Dorsolateral prefrontal cortex (tissue), 122 donors: ENCODE measurements at places on chromosomes 7 and 10.

DNA sequence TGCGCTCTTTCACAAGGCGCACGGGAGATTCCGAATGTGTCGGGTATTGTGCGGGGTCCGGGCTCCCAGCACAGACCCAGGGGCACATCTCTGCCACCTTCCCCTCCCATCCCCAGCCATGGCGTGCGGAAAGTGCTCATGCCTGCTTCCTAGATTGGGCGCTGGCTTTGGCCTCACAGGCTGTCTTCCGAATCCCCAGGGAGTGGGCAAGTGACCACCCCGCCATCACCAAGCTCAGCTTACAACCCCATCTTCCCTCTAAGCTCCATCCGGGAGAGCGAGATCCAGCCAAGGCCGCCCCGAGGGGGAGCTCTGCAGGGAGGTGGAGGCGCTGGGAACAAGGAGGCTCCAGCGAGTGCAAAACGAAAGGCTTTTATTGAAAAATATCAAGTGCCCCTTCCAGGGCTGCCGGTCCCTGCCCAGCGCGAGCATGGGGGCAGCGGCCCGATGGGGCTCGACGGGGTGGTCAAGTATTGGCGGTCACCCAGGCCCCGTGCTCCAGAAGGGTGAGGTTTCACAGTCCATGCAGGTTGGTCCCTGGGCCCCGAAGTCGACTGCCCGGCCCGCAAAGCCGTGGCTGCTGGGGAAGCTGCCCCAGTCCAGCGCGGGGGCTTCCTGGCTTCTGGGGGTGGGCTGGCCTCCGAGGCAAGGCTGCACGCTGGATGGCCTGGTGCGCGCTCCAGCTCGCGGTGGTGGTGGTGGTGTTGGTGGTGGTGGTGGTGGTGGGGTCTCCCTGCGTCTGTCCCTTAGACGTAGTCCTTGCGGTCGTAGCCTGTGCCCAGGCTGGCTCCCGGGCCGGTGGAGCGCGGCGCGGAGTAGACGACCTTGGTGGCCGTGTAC, 1.2 kb downstream of the CLDN3 start:
- no peak for DNase-seq

- DNase-seq, result no peak
Measured at GRCh38 chr7:7256731-7257274, 74.5 kb downstream of the C1GALT1 start.

DNA sequence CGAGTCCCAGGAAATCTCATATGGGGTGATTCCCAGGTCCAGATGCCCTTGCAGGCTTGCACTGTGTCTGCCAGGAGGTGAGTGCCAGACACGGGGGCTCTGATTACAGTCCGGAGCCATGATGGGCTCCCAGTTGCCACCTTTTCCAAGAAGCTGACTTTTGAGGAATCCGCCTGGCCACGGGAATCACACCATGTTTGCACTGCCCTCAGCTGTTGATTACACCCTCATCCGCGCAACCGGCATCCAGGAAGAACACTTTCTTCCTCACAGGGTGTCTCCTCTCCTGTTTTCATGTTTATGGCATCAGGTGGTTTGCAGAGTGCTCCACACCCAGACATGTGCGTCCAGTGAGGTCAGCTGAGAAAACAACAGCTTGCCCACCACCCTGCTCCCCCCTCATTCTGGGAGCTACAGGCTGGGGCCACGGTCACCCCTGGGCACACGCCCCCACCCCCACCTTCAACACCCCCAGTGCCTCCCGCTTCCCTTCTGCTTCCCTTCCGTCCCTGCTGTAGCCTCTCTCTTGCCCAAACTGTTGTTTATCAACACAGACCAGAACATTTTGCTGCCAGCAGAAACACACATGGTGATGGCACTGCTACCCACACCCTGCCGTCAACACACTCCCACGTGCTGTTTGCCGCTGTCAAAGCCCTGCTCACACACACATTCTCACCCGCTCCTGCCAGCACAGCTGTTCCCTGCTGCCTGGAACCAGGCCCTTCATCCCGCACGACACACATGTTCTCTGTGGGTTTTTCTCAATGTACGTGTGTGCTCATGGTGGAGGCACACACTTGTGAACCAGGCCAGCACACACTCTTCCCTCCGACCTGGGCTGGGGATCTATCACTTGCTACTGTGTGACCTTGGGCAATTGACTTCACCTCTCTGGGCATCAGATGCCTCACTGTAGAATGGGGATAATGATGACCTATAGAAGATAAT, 35.8 kb downstream of the DDIT4 start:
- DNase-seq, result peak; percentile 74

DNA sequence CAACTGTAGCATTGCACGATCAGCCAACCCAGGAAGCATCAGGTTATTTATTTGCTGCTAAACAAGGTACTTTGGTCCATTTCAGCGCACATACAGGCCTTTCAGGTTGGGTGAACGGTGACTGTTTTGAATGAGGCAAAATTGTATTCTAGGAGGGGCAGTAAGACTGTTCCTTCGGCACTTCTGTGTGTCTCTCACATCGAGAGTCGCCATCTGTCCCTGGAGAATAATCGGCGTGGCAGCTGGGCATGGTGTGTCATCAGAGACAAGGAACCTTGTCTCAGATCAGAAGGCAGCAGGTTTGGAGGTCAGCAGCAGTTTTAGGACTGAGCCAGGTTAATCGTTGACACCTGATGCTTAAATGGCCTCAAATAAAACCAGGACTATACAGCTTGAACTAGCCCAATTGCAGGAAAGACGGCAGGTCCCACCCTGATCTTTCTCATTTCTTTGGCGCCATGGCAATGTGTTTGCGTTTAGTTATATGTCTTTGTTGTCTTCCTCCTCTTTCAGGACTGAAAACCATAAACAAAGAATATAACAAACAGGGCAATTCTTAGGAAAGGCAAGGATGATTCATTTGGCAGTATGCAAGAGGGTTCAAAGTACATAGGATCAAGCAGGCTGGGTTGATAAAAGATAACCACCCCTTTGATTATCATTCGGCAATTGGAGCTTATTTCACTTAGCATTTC, 92.0 kb upstream of the PRR15 start:
- no peak for DNase-seq

DNA sequence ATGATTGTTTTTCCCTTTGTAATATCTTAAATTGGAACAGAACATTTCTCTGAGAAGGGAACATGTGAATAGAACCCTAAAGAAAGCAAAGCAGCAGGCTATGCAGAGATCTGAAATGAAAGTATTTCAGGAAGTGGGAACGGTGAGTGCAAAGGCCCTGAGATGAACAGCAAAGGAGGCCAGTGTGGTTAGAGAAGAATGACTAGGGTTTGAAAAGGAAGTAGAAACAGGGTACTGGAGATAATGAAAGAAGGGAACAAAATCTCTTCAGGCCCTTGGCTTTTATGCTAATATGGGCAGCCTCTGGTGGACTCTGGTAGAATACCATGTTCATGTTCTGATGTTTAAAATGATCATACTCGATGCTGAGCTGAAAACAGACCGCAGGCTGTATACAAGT, 22.2 kb downstream of the ARHGAP21 start:
- DNase-seq, result no peak

DNA sequence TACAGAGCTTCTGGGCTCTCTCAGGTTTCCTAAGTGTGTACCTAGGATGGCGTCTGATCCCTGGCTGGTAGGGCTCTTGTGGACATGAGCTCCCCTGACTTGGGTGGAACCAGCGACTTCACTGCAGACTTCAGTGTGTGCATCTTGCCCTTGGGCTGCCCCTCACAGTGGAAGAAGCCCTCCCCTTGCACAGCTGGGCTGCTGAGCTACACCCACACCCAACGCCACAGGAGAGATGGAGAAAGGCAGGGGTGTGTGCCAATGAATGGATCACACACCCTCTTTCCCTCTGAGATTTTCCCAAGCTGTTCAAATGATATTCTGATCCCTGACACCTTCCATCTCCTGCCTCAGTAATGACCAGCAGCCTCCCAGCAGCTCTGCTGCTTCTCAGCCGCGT, 296.7 kb downstream of the GFRA1 start:
- no peak for DNase-seq

DNA sequence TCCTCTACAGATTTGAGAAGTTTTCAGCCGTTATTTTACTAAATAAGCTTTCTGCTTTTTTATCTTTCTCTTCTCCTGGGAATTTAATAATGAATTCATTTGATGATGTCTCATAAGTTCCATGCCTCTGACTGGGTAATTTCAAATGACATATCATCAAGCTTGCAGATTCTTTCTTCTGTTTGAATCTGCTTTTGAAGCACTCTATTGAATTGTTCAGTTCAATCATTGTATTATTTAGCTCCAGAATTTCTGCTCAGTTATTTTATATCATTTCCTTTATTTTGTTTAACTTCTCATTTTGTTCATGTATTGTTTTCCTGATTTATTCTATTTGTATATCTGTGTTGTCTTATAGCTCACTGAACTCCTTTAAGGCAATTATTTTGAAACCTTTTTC, 196.9 kb upstream of the CNTNAP2 start:
- no peak for DNase-seq

DNA sequence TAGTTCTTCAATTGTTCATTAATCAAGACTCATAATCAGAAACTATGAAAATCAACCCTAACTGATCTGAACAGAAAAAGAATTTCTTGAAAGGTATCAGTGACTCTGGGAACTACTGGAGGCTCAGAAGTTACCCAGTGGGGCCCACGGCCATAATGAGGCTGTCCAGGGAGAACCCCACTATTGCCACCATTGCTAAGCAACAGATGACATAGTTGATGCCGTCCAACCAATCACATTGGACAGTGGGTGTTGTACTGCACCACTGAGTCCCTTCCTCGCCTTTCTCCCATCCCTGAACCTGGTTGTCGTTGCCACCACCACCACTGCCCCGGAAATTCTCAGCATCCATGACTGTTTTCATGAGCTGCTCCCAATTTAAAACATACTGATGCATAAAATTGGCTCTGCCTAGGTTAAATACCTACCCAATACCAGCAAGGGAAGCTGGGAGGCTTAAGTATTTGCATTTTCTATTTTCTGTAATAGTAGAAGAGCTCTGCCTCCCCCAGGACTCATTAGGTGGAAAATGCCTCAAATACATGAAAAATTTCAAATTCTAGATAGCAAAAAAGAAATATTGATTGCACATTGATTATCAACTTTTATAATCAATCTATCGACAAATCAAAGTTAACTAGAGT, 26.7 kb upstream of the USP6NL start:
- no peak for DNase-seq

- no peak for DNase-seq
Measured at GRCh38 chr7:121510858-121511482, 114.9 kb upstream of the FAM3C start.

DNA sequence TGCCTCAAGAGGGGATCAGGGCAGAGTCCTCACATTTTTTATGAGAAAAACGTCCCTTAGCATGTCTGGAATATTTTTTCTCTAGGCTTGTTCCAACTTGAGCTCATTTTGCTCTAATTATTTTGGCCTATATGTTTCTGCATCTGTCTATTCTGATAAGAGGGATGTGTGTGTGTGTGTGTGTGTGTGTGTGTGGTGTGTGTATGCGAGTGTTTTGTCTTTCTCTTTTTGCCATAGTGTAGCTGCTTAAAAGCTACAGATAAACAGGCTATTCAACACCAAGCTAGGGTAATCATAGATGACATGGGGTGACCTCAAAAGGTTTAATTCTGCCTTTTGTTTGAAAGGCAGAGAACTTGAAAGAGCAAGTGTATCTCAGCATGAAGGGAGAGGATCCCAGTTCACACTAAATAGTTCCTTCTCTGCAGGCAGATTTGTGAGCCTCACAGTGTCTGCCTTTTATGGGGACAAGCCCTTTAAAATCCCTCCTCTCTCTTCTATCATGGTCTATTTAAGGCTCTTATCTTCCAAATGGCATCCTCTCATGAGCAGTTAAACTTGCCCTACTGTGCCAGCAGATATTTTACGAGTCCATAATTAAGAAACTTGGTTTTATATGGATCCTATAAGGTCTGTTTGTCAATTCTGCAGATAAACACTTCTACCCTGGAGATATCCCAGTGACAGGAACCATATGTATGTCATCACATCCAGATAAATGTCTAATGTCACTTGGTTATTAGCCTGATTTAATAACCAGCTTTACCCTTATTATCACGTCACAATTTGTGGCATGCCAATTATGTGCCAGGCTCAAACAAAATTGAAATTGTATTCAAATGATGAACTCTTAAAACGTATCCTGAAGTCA, 202.9 kb upstream of the MTPN start:
- no peak for DNase-seq

DNA sequence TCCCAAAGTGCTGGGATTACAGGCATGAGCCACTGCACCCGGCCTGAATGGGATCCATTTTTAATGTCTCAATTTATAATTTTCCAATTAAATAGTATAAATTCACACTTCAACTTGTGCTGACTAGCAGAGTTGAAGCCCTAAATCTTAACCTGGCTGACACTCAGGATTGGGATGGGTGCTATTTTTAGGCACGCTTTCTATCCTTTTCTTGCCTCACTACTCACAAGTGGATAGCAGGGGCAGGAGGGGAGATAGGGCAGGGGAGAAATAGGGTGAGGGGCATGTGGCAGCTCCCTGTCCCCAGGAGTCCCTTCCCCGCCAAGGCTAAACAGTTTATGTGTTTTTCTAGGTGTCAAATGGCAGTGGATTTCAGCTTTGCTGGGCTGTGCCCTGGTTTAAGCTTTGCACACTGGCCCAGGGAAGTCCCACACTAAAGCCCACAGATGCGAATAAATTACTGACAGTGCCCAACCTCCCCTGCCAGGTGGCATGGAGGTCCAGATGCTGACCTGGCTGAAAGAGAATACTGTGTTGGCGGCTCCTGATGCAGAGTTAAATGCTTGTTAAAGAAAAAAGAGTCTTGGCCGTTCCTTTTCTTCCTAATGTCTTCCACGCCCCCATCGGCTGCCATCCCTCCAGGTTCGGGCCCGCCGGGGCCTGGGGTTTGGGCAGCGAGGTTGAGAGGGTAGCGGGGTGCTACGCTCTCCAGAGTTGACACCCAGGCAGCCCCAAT, 36.2 kb upstream of the EFCAB10 start:
- no peak for DNase-seq

DNA sequence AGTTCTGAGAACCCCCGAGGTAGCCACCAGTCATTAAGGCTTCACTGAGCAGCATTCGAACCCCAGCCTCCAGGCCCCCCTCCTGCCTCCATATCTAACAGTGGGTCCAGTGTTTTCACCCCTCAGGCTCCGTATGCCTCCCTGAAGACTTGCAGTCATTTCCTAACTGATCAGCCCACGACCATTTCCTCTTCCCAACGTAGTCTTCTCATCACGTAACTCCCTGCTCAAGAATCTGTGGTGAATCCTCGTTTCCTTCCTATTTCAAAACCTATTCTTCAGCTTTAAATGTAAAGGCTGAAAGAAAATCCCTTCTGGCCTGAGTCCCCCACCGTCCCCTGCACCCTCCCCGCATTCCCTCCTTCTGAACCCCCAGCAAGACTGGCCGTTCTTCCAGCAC, 21.1 kb downstream of the FRMD4A start:
- no peak for DNase-seq

DNA sequence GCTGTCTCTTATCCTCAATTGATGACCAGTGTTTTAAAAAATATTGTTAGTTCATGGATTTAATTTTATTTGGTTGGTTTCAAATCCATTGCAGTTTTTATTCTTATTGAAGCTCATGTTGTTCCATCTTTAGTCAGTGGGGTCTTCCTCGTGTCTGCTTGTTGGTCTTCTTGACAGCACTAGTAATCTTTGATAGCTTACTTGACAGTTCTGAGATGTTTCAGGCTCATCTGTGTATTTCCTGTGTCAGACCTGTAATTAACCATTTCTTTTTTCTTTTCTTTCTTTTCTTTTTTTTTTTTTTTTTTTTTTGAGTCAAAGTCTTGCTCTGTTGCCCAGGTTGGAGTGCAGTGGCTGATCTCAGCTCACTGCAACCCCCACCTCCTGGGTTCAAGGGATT, 28.2 kb downstream of the SLK start:
- no peak for DNase-seq
